ENCODE measurements at places on chromosomes 1 and 21.

- DNase-seq: peak; percentile 69
Observed at GRCh38 chr1:150152772-150153456, 3.2 kb downstream of the PLEKHO1 start.

DNA sequence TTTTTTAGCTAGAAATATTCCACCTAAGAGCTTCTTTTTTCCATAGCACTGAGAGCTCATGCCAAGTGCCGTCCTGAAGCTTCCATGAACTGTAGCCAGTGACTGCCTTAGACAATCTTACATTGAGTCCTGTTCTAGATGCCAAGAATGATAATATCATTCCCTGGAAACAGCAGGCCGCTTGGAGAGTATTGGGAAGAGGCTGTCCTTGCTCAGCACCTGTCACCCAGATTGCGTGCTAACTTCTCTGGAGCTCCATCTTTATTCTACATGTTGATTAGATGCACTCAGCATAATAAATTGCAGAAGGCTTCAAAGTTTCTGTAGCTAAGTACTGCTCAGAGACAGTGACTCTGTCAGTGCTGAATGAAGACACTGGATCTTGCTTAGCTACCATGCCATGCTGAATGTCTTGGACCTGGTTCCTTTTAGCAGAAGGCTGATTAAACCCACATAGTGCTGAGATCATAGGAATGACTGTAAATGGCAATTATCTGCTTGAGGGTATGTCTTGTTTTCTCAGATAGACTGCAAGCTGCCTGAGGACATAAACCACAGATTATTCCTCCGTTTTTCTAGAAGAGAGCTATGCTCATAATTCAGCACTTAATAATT lies 83.1 kb upstream of the IRF2BP2 start:
- DNase-seq: no peak

- peak; percentile 52 for DNase-seq
Observed at GRCh38 chr21:31897311-31897710, 24.5 kb downstream of the HUNK start.

DNA sequence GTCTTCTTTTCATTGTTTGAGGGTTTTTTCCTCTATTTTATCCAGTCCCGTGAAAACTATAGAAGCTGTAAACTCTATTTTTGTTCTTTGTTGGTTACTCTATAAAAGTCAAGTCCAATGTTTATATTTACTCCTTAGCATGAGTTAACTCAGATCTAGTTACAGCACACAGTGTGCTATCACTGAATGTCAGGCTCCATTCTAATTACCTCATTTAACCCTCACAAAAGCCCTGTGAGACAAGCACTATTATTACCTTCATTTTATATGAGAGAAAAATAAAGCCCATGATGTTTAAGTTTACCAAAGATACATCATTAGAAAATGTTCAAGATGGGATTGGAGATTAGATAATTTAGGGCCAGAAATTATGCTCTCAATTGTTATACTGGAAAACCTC lies 251.4 kb upstream of the SNX7 start:
- DNase-seq: no peak

- no peak for DNase-seq
Observed at GRCh38 chr1:18373882-18374493, 106.7 kb upstream of the KLHDC7A start.

GRCh38 chr1:30083800-30084464 lies 639.5 kb downstream of the MATN1 start:
- peak; percentile 74 for DNase-seq
